Type B pancreatic cell (in vitro differentiated cells): ENCODE measurements at places on chromosomes 1 and 21.

GRCh38 chr1:203069030-203069747 is 16.6 kb downstream of the MYOG start:
- DNase-seq = no peak

DNA sequence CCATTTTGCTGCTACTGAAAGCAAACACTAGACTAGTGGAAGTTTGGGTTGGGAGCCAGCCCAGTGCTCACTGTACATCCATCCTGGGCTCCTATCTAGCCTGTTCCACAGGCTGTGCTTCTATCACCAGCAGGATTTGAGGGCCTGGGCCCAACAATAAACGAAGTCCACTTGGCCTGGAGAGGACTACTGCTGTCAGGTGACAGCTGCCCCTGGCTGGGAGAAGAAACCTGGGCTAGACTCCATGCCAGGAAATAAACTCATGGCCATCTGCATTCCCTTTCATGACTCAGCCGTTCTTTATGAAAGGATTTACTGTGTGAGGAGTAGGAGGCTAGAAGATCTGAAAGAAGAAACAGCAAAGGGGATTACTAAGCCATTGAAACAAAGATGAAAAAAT is 35.5 kb downstream of the COLGALT2 start:
- no peak for DNase-seq

DNA sequence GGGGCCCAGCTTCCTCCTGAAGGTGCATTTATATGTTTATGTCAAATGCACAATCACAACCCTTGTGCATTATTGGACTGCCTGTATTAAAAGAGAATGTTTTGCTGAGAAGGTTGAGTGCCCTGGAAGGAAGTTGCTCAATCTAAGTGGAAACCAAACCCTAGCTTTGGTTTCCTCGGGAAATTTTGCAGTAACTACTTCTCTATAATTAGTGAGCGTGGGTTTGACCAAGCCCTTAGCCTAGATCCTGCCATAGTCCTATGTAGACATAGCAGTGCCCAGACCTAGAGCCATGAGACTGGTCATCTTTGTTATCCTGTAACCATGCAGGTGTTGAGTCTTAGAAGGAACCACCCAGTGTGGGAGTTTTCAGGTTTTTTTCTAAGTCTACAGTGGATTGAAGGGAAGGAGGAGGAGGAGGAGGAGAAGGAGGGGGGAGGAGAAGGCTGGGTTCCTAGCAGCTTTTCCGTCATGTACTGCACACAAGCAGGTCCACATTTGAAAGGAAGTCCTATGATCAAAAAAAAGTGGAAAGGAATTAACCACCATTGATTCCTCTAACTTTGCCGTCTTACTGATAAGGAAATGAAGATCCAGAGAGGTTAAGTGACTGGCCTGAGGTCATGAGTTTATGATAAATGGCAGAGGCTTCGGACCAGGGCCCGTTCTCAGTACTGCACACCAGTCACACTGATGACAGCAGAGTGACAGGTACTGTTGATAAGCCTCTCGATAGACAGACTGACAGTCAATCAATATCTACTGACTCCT is 72.2 kb upstream of the LYST start:
- DNase-seq = no peak

DNA sequence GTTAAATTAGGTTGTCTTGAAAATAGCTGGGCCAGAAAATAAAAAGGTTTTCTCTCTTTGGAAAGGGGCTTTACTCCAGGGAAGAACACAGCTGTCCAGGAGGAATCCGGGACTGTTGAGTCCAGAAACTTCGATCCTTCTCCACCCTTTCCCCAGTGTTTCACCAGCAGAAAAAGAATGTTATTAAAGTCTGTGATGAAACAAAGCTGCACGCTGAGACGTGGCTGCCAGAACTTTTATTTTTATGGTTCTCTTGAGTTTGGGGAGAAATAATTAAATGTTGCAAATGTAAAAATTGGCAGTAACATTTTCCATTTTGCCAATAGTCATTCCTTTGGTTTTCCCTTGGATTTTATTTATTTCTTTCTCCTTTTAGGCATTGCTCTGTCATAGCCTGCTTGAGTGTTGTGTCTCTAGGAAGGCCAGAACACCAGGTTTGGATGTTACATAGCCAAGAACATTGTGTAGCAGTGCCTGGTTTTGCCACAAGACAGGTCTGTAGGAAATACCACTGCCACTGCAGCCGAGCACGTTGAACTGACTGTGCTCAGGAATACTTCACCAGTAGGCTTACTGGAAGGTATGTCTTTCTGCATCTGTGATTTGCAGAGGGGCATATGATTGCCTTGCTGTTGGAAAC is 87.4 kb downstream of the ROR1 start:
- DNase-seq = no peak
